ENCODE measurements at places on chromosomes 12 and 14.

DNA sequence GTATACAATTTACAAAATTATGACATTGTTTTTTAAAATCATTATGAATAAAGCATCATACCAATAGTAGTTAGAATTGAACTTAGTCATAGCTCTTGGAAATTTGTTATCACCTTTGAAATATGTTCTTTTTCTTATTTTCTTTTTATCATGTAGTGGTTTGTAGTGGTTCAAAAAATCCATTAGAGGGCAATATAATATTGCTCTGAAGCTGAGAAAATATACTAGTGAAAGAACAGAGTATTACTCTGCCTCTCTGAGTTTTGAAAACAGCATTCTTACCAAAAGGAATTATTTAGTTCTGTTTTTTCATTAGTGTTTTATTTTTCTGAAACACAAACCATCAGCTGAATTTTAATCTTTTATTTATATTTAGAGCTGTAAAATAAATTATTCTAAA, 76.2 kb downstream of the PDZRN4 start:
- no peak for DNase-seq

GRCh38 chr12:52189376-52190174, 2.2 kb downstream of the KRT80 start:
- DNase-seq, result no peak

- peak; percentile 5 for DNase-seq
Observed at GRCh38 chr12:8860165-8860961, 37.9 kb downstream of the A2ML1 start.

DNA sequence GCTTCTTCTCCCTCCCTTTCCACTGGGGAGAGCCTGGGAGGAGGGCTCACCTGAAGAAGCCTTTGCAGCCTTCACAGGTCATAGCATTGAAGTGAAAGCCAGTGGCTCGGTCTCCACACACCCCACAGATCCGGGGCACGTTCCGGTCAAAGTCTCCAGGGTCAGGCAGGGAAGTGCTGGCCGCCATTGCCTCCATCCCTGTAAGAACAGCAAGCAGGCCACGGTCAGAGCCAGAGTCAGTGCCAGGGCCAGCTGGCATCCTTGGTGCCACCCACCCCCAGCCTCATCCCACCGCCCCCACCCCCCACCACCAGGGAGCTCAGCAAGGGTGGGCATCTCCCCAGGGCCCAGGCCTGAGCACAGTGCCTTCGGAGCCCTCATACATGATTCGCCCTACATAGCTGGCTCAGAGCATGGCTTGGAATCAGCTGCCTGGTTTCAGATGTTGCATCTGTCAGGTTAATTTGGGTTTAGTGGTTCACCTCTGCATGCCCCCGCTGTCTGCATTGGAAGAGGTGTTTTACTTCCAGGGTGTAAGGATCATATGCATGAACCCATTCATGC, 25.8 kb downstream of the VDR start:
- no peak for DNase-seq

DNA sequence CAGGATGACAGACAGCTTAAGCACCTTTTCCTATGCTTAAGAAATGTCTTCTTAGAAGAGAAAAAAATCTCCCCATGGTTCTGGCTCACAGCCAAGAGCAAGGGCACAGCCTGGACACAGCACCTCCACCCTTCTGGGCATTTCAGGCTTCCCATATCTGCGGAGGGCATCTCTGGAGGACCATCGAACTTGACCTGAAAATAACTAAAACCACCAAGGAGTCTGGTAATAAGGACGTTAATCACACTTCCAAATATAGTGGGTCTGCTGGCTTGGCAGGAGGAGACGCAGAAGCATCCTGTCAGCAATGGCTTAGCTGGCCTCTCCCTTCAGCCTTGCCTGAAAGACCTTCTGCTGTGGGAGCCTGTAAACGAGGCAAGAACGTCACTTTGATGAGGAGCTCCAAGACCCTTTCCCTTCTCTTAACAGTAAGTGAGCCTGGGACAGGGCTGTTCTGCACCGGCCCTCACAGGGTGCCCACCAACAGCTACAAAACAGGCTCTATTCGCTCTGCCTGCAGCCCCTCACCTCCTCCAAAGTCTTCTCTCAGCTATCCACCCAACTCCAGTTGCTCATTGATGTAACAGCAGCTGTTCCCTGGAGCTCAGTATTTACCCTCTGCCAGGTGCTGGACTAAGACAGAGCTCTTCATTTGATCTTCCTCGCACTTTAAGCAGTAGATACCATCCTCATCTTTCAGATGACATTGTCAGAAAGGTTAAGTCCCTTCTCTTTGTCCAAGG, 13.2 kb downstream of the SETD3 start:
- no peak for DNase-seq

- no peak for DNase-seq
Observed at GRCh38 chr12:122304924-122305323, 38.6 kb upstream of the VPS33A start.

DNA sequence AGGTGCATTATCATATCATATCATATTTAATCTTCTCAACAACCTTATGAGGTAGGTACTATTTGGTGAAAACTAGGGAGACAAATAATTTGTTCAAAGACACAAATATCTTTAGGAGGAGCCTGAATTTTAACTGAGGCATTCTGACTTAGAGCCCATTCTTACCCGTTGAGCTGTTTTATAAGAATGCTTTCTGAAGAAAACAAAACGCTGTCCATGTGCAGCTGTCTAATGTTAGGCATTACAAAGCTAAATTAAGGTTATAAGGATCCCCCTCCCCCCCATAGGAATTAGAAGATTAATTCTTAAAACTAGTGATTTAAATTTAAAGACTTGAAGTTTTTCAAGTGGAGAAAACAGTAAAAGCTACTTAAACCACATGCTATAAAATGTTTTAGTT, 6.4 kb downstream of the KTN1 start:
- no peak for DNase-seq

GRCh38 chr14:50667996-50668825, at the start of gene SAV1:
Gene SAV1, minus strand, starts transcription at chr14:50668306. Its CDS starts 339 bp downstream, at chr14:50667967.
- peak; percentile 44 for DNase-seq

DNA sequence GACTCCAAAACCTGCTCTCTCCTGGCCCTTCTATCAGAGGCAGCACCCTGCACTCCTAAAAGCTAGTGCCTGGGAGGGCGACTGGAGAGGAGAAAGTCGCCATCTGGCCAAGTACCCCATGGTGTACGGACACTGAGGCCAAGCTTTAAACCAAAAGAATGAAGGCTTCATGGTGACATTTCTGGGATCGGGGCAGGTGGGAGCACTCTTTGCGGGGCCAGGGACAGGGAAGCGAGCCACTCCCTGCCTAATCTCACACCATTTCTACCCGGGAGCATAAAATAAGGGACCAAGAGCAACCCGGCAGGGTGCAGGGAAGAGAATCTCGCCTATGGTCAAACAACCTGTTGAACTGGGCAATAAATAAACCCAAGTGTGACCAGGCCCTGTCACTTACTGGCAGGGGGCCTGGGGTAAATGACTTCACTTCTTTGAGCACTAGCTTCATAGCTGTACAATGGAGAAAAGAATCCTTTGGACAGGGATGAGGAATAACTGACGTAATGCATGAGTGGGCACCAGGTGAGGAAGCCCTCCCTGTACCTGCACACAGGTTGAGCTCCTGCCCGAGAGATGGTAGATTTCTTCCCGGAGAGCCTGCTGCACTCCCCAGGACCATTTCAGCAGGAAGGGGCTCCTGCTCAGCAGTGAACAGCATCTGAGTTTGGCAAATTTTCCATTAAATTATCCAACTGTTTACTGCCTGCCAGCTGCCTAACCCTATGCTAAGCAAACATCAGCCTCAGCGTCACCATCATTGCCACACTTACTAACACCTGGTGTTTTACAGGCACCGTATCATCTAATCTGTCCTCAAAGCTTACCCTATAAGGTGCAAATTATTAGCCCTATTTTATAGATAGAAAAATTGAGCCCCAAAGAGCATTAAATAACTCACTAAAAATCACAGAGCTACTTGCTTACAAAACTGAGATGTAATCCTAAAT, 2.0 kb downstream of the SERPINA1 start:
- no peak for DNase-seq

GRCh38 chr14:65748796-65749195, 336.3 kb downstream of the FUT8 start:
- no peak for DNase-seq

DNA sequence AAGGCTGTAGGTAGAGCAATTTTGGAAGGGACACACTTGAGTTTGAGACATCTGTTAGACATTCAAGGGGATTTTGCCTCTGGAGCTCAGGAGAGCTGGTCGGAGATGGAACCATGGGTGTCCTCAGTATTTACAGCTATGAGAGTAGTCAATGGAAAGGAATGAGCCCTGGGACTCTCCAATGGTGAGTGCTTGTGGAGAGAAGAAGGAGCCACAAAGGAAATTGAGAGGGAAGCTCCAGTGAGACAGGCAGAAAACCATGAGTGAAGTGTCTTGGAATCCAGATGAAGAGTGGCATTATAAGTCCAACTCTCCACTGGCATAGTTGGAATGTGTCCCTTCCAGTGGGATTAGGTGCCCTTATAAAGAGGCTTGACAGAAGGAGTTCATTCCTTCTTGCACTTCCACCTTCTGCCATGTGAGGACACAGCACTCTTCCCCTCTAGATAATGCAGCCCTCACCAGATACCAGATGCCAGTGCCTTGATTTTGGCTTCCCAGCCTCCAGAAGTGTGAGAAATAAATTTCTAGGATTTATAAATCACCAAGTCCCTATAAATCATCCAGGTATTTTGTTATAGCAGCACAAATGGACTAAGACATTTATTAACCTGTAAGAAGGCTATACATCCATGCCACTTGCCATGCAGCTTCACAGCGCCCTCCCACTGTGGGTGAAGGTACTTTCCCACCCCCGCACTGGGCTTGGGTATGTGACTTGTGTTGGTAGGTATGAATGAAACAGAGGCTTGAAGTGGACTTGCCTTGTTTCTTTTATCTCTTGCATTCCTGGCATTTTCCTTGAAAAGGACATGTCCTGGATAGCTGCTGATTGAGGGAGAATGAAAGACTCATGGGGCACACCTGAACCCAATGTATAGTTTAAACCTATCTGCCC, 27.3 kb downstream of the LLPH start:
- no peak for DNase-seq

GRCh38 chr12:23888396-23889068, 60.9 kb downstream of the SOX5 start:
- no peak for DNase-seq

- DNase-seq, result no peak
Observed at GRCh38 chr14:101004954-101005353, 101.4 kb upstream of the RTL1 start.

GRCh38 chr12:95440401-95440800, 33.6 kb upstream of the METAP2 start:
- no peak for DNase-seq

- no peak for DNase-seq
Observed at GRCh38 chr12:51048661-51049251, 629 bp downstream of the LETMD1 start.

DNA sequence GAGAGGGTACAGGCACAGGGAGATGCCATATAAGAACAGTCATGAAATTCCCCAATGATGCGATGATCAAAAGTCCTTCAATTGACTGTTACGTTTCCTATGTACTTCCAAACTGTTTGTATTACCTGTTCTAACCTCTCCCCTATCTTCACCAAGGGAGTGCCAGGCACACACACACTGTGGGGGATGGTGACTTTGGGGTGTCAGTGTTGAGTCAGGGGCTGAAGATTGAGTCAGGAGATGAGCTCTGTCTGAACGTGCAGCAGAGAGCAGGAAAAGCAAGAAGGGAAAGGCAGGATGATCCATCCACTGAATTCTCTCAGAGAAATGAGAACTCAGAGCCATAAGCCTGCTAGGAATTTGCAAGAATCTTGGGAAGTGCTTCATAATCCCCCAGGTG, 153.4 kb downstream of the EFCAB11 start:
- no peak for DNase-seq

DNA sequence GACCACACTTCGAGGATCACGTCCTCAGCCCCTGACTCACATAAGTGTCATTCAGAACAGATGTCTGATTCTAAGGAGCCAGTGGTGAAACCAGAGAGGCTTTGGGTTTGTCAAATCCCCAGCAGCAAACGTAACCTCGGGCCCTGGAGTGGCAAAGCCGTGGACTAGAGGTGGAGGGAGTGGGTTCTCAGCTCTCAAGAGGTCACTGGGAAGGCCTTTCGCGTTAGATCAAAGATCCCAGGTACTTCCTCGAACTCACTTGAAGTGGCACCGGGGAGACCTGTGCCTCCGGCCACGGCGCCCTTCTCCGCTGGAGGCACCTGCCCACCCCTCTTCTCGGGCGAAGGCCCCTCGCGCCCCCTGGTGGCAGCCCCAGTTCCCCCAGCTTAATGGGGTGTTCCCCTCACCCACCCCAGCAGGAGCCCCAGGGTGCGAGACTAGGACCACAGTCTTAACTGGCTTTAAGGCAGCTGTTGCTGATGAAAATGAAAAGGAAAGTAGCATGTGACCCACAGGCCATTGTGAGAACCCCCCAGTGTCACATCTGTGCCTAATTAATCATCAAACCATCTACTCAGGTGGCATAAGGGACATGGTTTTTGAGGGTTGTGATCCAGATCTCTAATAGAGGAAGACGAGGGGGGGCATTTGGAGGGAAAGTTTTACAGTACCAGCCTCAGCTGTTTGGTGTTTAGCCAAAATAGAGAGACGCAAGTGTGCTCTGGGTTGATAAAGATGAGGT, 672 bp upstream of the ESR2 start:
- DNase-seq, result peak; percentile 48

GRCh38 chr14:37584211-37585100, 10.6 kb downstream of the FOXA1 start:
- DNase-seq, result no peak

GRCh38 chr14:97283005-97283403, 485.8 kb downstream of the VRK1 start:
- no peak for DNase-seq

- DNase-seq, result no peak
Observed at GRCh38 chr14:97762386-97762785, 965.2 kb downstream of the VRK1 start.

GRCh38 chr14:69460093-69460701, 24.3 kb upstream of the PLEKHD1 start:
- DNase-seq, result peak; percentile 32

- DNase-seq, result no peak
Observed at GRCh38 chr14:60632777-60633176, 16.5 kb downstream of the SIX1 start.

- DNase-seq, result no peak
Observed at GRCh38 chr12:75439048-75439447, 41.5 kb upstream of the GLIPR1 start.

DNA sequence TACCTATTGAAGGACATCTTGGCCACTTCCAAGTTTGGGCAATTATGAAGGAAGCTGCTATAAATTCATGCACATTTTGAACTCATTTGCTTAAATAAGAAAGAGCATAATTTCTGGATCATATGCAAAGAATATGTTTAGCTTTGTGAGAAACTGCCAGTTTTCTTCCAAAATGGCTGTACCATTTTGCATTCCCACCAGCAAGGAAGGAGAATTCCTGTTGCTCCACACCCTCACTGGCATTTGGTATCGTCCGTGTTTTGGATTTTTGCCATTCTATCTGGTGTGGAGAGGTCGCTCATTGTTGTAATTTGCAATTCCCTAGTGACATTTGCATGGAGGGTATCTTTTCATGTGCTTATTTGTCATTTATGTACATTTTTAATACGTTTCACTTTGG, 339.3 kb downstream of the DAD1 start:
- DNase-seq, result no peak

- DNase-seq, result no peak
Observed at GRCh38 chr14:95557832-95558231, 23.0 kb downstream of the GLRX5 start.

Data from stimulated activated naive CD4-positive, alpha-beta T cell (primary cell).